Inflammatory macrophage (primary cell): ENCODE measurements at places on chromosomes 12 and 14.

DNA sequence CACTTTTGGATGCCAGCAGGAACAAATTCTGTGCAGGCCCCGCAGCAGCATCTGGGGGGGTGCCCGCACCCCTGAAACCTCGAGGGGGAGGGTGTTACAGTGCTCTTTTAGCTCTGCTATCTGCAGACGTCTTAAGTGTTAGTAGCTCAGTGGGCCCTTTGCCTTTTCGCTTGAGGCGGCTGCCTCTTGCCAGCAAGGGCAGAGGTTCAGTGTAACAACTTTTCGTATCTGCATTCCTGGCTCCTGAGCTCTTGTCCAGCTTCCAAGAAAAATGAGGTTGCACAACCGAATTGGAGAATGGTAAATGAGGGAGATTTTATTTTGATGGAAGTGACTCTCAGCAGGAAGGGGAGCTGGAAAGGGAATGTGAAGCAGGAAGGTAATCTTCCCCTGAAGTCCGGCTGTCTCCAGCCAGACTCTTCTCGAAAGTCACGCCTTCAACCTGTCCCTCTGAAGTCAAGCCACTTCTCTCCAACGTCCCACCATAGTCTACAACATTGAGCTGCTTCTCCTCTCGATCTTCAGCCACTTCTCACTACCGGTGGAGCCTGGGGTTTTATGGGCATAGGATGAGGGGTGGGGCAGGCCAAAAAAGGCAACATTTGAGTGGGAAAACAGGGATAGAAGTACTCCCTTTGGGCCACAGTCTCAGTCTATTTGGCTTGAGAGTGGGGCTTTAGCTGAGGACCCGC, 17.8 kb downstream of the TAS2R50 start:
- no peak for DNase-seq

DNA sequence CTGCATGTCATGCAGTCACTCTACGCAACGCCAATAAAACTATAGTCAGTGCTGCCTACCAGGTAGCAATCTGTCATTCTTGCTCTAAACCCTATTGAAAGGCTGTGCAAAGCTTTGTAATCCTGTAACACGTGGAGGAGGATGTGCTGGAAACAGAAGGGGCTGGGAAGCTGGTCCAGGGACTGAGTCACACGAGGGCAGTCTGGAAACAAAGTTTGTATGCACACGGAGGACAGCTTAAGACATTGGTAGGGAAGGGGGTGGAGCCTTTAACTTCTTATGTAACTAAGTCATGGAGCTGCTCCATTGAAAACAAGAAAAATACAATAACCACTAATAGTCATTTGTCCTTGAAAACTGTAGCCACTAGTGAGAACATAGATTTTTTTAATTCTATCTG, 128.0 kb downstream of the BCAT1 start:
- no peak for DNase-seq

GRCh38 chr12:108231109-108231905, 102.2 kb downstream of the WSCD2 start:
- no peak for DNase-seq

DNA sequence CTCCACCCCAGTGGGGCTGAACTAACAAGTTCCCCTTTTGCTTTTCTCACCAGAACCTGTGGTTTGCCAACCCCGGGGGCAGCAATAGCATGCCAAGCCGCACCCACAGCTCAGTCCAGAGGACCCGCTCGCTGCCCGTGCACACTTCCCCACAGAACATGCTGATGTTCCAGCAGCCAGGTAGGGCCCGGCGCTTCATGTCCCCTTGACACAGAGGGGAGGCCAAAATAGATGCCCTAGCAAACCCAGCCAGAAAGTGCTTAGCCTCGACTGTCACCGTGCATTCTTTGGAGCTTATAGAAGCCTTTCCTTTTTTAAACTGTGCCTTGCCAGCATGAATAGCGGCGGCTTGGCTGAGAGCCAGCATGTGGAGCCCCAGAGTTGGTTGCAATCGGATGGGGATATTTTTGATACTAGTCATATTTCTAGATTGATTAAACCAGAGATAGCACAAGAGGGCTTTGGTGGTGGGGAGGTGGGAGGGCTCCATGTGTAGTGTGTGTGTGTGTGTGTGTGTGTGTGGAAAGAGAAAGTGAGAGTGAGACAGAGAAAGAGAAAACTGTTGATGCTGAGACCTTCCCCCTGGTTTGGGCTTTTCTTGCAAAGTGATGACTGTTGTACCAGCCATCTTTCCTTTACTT, 126.1 kb downstream of the GCH1 start:
- DNase-seq: peak; percentile 69

DNA sequence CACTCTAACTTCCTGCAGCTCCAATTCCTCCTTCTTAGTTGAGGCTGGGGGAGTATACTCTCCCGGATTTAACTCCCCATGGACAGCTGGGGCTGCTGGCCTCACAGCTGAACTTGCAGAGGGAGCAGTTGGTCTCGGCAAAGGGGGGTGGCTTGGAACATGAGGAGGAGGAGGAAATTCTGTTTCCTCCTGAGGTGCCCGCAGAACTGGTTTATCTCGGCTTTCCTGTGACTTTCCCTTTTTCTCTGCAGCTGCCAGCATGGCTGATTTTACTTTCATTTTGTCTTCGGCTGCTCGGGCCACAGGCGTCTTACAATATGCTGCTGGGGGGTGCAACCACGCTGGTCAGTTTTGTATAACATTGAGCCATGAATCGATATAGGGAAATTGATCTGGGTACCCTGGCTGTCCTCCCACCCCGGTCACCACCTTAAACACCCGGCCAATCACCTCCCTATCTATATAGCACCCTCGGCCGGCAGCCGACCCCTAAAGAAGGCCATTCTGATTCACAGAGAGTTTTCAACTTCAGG, 1317.6 kb downstream of the TMEM121 start:
- DNase-seq: peak; percentile 36
